ENCODE measurements at places on chromosomes 6 and 20.

DNA sequence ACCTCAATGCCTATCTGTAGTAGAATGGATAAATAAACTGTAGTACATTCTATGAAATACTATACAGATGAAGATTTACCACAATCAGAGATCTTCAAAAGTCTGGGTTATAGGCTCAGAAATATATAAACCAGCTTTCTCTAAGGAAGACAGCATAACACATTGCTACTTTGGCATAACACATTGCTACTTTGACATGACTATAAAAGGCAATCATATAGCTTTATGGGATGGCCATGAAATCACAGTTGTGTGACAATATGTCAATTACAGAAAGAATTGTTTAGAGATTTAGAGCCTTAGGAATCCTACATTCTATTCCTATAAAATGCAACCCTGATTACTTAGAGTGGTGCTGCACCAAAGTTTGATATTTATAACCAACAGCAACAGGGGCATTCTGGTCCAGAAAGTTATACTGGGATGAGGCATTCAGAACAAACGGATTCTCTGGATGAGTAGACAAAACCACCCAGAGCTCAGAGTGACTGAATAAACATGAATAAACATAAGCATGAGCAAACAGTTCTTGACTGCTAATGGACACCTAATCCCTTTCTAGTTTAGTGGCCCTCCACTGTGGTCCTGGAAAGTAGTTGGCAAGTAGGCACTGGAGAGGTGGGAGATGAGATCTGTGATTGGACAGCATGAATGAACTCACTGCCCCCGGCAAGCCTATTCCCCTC lies 12.0 kb downstream of the TTI1 start:
- DNase-seq = no peak

- no peak for DNase-seq
Measured at GRCh38 chr20:53492212-53492611, 101.4 kb downstream of the ZNF217 start.

DNA sequence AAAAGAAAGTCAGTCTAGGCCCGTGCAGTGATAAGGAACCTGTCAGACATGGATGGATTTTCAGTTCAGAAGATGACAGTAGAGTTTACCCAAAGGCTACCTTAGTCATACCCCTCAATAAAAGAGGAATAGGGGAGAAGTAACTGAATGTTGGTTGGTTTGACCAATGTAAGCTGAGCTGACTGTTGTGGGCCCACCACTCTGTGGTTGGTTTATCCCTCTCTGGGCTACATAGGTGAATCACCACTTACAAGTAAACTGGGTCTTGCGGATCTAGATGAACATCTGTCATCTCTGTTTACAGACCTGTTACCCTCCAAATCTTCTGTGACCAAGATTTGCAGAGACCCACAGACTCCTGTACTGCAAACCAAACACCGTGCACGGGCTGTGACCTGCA lies 37.2 kb upstream of the MYLK2 start:
- DNase-seq = no peak

- peak; percentile 79 for DNase-seq
Measured at GRCh38 chr6:124203101-124203811, 399.6 kb downstream of the NKAIN2 start.

DNA sequence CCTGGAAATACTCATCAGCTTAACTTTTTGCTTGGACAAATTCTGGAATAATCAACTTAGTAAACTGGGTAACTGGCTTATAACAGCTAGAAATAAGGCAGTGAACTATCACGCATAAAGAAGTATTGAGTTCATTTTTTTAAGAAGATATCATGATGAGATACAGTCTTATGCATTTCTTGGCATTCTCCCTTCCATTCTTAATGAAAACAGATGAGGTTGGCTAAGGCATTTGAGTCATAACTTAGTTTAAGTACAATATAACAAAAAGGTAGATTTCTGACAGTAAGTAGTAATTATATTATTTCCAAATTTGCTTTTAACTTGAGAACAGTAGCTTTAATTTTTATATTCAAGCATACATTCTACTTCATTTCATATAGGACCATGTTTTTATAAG lies 56.1 kb downstream of the SAMD5 start:
- DNase-seq = no peak

DNA sequence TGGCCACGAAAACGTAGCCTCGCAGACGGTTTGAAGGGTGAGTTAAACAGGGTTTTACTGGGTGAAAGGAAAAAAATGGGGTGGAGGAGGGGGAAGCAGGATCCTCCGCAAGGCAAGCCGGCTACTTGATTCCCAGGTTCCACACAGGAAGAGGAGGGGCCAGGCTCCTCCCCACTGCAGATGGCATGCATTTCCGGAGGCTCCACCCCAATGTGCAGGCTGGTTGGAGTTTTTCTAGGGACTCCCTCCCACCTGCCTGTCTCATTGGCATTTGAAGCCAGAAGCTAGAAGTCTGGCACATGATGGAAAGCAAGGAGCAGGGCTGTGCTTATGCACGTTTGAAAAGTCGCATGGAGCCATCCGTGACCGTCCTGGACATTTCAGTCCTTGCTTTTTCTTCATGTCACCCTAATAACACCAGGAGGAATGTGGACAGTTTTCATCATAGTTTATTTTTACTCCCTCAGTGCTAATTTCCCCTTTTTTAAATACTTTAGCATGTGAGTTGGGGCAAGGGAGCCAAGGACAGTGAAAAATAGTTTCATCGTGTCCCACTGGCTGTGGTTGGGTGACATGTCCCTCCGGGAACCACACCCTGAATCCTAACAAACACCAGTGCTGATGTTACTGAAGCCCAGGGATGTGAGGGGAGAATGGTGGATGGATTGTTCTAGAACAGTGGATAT lies 100.1 kb upstream of the INSM1 start:
- DNase-seq = no peak

- DNase-seq = no peak
Measured at GRCh38 chr6:116737004-116737403, 28.5 kb downstream of the FAM162B start.

- DNase-seq = no peak
Measured at GRCh38 chr20:50957798-50958614, at the start of gene DPM1. Gene DPM1, minus strand, starts transcription at chr20:50958532. Its CDS starts 9 bp downstream, at chr20:50958523.

DNA sequence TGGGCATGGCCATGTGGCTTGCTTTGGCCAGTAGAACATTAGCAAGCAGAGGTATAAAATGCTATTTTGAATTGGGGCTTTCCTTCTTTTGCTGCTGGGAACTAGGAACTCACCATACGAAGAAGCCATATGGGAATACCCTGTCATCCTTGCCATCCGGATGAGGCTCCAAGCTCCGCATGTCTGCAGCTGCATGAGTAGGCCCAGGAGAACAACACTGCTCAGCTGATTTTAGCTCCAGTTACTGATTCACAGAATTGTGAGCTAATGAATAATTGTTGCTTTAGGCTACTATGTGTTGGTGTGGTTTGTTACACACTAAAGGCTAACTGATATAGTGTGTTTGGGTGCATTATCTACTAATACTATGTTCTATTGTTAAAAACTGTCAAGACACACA lies 2.7 kb upstream of the PLCB4 start:
- DNase-seq = no peak

- DNase-seq = peak; percentile 69
Measured at GRCh38 chr6:150334790-150335783, 33.7 kb upstream of the IYD start.

DNA sequence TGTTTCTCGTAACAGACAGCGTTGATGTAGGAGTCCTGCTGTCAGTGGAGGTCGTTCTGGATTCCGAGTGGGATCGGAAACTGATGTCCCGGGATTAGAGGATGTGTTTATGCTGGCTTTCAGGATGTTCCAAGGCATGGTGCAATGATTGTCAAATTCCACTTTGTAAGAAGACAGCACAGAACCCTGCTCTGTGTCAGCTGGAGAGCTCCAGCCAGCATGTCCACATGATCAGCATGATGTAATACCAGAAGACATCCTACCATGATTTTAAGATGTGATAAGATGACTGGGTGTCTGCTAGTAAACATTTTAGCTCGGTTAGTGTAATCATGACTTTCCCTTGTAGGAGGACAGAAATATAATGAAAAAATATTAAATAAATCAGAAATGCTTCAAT lies 20.3 kb downstream of the ENPP1 start:
- DNase-seq = no peak

GRCh38 chr6:141056945-141057625 lies 1075.6 kb upstream of the GJE1 start:
- DNase-seq = no peak

- DNase-seq = peak; percentile 88
Measured at GRCh38 chr6:13396241-13396792, 68.0 kb upstream of the TBC1D7 start.

DNA sequence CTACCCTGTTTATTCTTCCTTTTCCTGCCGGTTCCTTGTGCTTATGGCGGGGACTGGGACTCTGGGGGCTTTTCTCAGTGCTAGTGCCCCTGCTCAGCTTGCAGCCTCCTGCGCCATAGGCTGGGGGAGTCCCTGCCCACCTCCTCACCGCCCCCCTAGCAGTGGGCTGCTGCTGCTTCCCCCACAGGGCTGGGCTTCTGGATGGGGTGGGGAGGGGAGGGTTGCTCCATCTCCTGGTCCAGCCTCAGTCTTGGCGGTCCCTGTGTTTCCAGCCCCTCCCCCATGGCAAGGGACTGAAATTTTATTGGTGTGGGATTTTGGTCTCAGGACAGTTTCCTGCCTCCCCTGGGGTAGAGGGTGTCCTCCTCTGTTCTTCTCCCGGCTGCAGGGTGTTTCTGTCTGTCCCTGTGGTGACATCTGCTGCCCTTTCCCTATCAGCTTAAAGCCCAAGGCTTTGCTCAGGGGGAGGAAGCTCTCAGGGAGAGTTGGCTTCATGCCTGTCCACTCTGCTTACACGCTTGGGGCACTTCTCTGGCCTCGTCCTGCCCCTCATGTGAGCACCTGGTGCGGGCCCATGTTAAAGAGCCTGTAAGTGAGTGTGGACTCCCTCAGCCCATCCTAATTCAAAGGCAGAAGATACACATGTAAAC lies 100.6 kb downstream of the HIVEP1 start:
- no peak for DNase-seq

Data from cerebellar cortex (tissue), 1 donor.